ENCODE measurements at places on chromosomes 5 and 9. TPM values are rescaled to one million over a fixed set of nuclear protein-coding genes. Genes with fewer than 3 reads are reported as not detected.

The DNAH5 gene
- total RNA-seq: 4.2 TPM

The LCN15 gene
- not detected for total RNA-seq

The RIOK2 gene
- 20.8 TPM for total RNA-seq

The EGFLAM gene
- 5.8 TPM for total RNA-seq

The RPS23 gene
- total RNA-seq: 3,227 TPM
